NCI-H1930 (cell line): ENCODE measurements at places on chromosomes 13 and 19.

GRCh38 chr19:51508059-51508733 is 6.6 kb upstream of the SIGLEC12 start:
- DNase-seq = no peak

GRCh38 chr19:38718747-38719543 is 25.3 kb downstream of the CAPN12 start:
- peak; percentile 20 for DNase-seq

DNA sequence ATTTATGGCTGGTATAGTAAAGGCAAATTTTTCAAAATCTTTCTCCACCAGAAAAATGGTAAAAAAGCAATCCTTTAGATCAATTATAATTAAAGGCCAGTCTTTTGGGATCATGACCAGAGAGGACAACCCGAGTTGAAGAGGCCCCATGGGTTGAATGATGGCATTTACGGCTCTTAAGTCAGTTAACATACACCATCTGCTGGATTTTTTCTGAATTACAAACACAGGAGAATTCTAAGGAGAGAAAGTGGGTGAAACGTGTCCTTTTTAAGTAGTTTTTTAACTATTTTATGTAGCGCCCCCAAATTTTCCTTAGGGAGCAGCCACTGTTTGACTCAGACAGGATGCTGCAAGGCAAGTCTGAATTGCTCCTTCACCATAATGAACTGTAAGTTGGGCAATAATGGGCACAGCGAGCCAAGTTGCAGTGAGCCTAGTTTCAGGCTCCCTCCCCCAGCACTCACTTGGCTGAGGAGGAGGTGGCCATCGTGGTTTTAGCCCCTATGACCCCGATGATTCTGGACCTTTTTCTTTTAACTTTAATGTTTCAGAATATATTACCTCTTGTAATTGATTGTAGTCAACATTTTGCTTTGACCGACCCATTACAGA is 13.6 kb upstream of the ZNF611 start:
- DNase-seq = peak; percentile 45

GRCh38 chr19:50794074-50794875 is 4.1 kb downstream of the ACP4 start:
- DNase-seq = peak; percentile 41

GRCh38 chr19:16191216-16191908 is 6.2 kb downstream of the FAM32A start:
- no peak for DNase-seq

DNA sequence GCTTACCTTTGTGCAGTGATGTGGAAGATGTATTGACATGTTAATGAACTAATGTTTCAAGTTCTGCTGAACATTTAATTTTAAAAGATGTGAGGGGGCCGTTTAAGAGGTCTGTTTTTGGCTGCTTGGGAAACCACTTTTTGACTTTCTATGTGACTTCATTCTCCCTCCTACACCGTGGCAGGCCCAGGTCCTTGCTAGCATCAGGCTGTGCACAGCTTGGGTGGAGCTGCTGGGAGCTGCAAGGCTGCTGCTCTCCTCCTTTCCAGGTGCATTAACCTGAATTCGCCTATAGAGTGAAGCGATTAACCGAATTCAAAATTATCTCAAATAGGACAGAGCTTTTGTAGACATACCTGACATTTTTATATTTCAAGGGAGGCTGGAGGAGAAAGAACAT is 249.1 kb downstream of the FGF14 start:
- no peak for DNase-seq

DNA sequence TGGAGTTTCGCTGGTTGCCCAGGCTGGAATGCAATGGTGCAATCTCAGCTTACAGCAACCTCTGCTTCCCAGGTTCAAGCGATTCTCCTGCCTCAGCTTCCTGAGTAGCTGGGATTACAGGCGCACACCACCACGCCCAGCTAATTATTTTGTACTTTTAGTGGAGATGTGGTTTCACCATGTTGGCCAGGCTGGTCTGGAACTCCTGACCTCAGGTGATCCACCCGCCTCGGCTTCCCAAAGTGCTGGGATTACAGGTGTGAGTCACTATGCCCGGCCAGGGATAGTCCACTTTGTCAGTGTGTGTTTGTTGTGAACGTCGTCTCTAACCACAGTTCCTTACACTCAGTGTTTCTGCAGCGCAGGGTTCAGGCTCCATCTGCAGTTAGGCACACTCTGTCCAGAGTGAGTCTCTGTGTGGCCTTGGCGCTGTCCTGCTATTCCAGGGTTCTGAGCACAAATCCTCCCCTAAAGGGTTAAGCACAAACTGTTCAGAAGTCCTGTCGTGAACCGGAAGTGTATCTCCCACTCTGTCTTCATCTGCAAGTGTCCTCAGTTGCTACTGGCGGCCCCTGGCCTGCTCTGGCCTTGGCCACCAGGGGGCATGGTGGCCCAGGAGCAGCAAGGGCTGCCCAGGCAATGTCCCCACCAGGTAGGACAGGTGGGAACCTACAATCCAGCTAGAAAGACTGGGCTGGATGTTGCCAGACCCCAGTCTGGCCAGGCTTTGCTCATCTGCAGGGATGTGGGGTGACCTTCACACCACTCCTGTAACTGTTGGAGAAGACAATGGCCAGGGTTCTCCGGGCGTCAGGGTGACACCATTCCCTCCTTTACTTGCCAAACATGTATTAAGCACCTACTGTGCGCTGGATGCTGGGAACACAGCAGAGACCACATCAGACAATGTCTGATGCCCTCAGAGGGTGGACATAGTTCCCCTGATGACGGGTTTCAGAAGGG is 38.8 kb upstream of the GATAD2A start:
- peak; percentile 17 for DNase-seq

GRCh38 chr13:93529961-93530360 is 303.4 kb downstream of the GPC6 start:
- no peak for DNase-seq
